ENCODE measurements at places on chromosomes 13 and 19. TPM values are rescaled to one million over a fixed set of nuclear protein-coding genes. Genes with fewer than 3 reads are reported as not detected.

DNA sequence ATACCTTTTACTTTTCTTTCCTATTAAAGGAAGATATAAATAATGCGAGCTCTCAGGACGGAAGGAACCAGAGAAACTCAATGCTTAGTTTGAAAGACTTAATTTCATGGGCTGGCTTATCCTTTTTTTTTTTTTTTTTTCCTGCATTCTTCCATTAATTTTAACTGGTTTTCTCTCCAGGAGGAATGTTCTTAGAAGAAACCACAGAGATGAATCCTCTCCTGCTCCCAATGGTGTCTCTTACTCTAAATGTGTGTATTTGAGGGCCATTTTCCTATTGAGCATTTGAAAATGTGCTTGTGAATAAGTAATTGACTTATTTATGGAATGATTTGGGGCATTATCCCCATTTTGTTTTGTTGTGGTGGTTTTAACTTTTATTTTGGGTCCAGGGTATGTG is 494.9 kb downstream of the FOXO1 start:
- no peak for DNase-seq

- no peak for DNase-seq
Observed at GRCh38 chr19:33405254-33405552, 31.7 kb downstream of the CEBPG start.

- no peak for DNase-seq
Observed at GRCh38 chr19:53785196-53785889, 38.8 kb downstream of the NLRP12 start.

GRCh38 chr13:110015253-110015652 is 228.9 kb upstream of the IRS2 start:
- DNase-seq, result no peak

Gene SBK2
- 2.3 TPM for total RNA-seq
